Transverse colon (tissue), 4 donors: ENCODE measurements at places on chromosomes 12 and 14. TPM values are rescaled to one million over a fixed set of nuclear protein-coding genes. Genes with fewer than 3 reads are reported as not detected.

- no peak for DNase-seq
Measured at GRCh38 chr14:77885367-77885766, 85.5 kb downstream of the ADCK1 start.

- DNase-seq: no peak
Measured at GRCh38 chr12:123984903-123985302, 11.9 kb downstream of the ZNF664 start.

- no peak for DNase-seq
Measured at GRCh38 chr12:70774055-70774454, 136.8 kb upstream of the PTPRB start.

The RNF212B gene
- not detected for total RNA-seq

DNA sequence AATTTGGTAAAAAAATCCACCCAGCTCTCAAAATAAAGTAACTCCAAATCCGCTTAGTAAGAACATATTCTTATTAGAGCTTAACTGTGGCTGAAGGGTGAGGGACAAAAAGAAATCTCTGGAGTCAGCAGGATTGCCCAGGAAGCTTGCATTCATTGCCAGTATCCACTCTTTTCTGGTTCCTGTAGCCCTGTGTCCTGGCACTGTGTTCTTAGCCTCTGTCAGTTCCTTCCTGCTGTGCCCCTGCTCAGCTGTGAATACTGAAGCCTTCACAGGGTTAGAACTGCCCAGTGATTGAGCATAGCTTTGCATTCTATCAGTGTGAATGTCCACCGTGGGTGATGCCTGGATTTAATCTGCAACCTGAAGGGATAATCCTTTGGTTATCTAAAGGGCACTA is 266.9 kb upstream of the PELI2 start:
- DNase-seq: no peak

- DNase-seq: no peak
Measured at GRCh38 chr14:37434867-37435266, 160.2 kb downstream of the FOXA1 start.

The PLBD1 gene
- total RNA-seq: 31.0 TPM

DNA sequence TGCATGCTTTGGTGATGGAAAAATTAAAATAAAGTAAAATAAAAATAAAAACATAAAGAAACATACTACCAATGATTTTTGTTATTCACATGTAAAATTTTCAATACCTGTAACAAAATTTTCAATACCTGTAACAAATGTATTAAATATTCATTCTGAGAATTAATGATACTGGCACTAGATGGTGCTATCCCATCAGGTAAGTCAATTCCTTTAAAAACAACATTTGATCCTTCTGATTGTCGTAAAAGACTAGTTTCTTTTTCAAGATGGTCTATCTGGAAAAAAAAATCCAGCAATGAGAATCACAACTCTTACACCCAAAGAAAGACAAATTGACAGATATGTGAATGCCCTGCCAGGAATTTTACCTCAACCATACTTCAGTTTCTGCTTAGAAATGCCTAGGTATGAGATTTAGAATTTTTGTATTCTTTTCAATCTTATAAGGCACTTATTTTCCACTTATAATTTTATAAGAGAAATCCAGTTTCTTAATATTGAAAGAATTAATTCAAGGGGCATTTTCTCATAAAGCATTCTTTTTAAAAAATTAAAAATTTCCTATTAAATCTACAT is 30.7 kb downstream of the CEP290 start:
- no peak for DNase-seq

DNA sequence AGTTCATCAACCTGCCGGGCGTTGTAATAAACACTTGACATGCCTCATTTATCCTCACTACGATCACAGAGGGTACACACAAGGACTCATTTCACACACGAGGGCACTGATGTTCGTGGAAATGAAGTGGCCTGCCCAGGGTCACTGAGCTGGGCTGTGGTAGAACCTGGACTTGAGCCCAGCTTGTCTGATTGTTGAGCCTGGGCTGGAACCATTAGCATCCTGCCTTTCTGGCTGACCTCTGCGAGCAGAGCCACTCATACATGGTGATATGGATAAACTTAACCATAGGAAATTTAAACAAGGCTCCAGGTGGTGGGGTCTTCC is 16.6 kb upstream of the JDP2 start:
- no peak for DNase-seq

The SERPINA1 gene
- 70.7 TPM for total RNA-seq

DNA sequence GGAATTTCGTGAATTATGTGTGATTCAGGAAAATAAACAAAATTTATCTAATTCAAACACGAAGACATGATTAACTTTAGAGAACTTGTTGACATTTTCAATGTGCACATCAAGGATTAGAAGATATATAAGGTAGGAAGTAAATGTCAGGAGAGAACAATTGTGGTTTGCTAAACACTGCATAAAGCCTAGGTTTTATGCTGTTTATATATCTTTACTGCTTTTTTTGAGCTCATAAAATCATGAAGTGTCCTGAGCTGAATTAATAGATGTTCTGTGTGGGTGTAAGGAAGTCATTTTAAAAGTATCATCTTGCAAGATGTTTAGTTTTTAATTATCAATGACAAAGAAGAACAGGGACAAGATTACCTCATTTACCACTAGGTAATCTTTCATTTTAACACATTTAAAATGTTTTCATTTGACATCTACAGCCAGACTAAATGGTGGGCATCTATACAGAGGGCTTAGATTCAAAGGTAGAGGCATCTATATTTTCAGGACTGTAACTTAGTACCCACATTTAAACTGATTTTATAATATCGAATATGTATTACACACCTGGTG is 382.8 kb downstream of the ADAMTS20 start:
- no peak for DNase-seq

DNA sequence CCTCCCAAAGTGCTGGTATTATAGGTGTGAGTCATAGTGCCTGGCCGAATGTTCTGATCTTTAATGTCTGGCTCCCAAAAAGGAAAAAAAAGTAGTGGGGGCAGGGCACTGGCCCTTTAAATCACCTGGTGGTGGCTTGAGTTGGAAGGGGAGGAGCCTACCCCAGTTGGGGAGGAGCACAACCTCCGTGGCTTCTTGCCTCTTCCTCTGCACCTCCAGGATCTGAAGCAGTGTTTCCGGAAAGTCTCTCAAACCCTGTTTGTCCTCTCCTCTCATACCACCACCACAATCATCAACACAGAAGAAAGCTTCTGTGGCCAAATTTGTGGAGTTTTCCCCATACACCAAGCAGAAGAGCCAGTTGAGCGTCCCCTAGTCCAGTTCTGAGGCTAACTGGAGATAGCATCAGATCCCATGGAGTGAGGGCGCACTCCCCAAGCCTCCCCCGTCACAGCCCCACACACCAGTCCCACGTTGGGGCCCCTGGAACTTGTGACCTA is 24.3 kb upstream of the RCOR1 start:
- peak; percentile 67 for DNase-seq

The C12orf54 gene
- total RNA-seq: not detected

DNA sequence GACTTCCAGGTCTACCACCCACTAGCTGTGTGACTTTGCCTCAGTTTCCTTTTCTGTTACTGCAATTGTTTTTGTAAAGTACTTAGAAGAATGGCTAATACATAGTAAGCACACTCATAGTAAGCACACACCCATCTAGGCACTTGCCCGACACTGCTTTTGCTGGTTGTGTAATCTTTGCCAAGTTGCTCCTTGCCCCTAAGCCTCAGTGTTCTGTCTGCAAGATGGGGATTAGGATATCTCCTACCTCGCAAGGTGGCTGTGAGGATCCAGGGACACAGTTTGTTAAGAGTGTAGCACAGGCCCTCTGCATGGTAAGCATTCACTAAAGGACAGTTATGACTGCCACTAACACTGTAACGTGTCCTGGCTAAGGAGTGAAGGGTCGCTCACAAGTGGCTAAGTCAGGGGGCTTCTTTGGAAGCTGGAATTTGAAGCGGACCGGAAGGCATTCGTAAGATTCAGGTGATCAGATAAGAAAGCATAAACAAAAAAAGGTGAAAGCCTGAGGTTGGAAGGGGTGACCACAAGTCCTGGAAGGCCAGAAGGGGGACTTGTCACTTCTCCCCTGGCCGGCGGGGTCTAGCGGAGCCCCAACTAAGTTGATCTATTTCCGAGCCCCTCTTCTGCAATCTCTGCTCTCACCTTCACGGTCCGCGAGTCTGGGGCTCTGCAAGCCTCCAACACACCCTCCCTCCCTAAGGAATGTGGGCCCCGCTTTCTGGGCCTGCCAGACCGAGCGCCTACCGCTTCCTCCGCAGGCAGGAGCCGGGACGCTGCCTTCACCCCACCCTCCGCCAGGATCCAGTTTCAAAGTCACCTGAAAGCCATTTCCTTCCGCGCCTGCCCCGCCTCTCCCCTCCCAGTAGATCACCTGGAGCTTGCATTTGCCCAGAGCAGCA is 1.5 kb upstream of the PLEKHG3 start:
- DNase-seq: peak; percentile 81

DNA sequence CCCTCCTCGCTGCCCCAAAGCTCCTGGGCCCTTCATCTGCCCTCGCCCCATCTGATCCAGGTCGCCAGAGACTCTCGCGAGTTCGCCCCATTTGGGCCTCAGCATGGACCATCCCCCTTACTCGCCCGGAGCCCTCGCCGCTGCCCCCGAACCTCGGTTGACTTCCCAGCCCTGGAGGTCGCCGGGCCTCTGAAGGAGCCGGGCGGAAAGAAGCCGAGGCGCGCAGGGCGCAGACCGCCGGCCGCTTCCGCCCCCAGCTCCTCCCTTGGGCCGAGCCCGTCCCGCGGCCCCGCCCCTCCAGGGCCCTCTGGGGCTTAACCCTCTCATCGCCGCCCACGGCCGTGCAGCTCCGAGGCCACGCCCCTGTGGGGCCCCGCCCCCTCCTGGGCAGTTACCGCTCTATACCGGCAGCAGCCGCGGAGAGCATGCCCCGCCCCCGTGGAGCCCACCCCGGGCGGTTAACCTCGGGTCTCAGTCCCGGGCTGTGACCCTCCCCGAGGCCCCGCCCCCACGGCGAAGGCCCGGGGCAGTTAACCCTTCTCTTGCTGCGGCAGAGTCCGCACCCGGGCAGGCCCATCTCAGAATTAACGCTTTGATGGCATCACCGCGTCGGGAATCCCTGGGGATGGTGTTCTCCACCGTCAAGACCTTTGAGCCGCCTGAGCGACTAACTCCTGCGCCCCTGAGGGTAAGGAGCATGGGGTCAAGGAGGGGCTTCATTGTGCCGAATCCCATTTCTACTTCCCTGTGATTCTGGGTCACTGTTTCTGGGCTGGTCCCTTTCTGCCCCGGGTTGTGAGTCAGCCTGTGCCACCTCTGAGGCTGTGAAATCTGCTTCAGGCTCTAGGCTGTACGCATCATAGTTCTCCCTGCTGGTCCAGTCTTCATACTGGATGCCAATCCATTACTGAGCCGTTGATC is at the start of gene SPSB2:
TSS of gene SPSB2 (minus strand) at position 210 of the 921 bp plus-strand sequence. CDS start 402 bp downstream, outside the sequence.
- DNase-seq: peak; percentile 99

DNA sequence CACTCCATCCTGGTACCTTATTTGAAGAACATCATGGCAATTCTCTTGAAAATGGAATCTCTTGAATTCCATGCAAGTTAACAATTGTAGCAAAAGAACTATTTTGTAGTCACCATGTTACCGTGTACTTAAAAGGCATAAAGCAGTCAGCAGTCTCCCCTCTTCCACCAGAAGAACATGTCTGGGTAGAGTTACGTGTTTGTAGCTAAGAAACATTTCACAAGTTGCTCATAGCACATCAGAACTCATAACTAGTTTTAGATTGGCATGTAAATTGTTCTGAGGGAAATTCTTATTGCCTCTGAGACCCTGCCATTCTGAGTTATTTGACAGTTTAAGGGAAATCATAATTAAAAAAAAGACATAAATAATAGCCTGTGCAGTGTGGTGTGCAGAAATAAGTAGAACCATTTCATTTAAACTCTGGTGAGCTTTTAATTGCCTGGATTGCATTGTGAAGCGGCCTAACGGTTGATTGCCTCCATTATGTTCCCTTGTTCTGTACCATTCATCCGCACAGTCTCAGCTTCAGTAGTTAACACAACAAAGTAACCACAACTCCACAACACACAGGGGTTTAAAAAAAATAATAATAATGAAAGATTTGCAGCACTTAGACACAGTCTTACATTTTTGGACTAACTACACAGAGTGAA is 2.6 kb downstream of the LMO3 start:
- no peak for DNase-seq

The KRT6C gene
- not detected for total RNA-seq

GRCh38 chr12:86772696-86773095 is 516.5 kb upstream of the MGAT4C start:
- no peak for DNase-seq

DNA sequence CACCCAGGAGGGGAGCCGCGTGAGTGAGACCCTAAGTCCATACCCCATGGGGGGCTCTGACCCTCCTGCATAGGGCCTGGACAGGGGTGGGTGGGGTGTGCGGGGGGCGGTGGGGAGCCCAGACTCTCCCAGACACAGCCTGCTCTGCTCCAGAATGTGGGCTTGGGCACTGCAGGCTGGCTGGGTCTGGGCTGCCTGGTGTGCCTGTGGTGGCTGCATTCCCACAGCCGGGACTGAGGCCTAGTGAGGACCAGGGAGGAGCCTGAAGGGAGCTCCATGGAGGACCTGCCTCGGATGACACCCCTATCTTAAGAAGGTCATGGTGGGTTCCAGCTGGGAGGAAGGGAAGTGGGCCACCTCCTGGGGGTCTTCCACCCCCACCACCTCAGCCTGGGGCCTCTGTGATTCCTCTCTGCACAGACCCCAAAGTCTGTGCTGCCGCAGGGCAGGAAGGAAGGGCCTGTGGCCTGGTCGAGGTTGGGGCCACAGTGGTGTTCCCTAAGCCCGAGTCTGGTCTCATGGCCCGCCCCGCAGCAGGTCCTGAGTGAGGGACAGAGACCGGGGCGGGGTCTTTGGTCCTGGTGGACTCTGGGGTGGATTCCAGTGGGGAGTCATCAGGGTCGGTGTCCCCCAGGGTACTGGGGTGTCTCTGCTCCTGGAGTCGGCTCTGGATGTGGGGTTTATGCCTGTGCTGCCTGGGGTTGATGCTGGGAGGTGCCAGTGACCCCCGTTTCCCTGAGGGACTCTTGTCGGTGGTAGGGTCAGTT is 392.3 kb downstream of the TMEM121 start:
- DNase-seq: no peak

DNA sequence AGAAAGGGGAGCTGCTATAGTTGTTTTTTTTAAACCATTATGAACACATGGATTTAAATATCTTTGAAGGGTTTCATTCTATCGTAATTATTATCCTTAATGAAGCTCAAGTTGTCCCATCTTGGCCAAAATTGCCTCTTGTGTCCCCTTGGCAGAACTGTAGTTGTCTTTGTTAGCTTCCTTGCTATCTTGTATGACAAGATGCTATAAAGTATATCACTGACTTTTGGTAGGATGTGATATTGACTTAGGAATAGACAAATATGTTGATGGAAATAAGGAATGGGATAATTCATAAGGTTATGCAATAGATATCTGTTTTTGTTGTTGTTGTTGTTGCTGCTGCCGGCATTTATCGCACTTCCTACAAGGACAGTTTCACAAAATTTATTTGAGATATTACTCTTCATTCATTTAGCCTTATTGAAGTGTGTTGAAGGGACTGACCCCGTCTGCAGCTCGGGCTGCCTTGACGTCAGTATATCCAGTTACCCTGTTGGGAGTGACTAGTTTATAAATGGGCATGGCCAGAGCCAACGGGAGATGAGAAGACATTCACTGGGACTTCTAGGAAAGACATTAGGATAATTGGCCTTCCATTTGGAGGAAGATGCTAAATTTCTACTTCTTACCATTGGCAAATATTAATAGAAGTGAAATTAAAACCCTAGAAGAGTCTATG is 26.1 kb upstream of the APOLD1 start:
- no peak for DNase-seq
